ENCODE measurements at places on chromosomes 3 and 15.

DNA sequence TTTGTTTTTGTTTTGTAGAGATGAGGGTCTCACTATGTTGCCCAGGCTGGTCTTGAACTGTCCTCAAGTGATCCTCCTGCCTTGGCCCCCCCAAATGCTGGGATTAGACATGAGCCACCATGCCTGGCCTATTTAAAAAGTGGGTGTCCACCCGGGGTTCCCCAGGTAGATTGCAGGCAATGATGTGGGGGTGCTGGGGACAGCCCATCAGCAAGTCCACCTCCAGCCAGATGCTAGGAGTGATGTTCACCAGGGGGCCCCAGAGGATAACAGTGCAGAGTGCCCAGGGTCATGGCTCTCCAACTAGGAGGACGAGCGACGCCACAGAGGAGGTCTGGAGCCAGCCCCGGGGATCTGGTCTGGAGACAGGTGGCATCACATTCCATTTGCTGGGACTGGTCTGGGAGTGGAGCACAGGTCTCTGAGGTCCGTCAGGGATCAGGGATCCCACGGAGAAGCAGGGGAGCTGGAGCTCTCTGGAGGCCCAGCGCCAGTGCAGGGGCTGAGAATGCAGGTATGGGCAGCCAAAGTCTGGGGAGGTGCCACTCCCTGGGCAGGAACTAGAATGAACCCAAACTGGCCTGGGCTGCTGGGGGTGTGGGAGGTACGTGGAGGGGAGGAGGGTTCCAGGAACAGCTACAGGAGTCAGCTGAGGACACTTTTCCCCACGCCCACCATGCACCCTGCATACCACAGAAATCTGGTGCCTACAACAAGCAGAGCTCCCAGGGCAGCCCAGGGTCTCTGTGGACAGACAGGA, 51.2 kb upstream of the PCSK6 start:
- DNase-seq, result peak; percentile 44

DNA sequence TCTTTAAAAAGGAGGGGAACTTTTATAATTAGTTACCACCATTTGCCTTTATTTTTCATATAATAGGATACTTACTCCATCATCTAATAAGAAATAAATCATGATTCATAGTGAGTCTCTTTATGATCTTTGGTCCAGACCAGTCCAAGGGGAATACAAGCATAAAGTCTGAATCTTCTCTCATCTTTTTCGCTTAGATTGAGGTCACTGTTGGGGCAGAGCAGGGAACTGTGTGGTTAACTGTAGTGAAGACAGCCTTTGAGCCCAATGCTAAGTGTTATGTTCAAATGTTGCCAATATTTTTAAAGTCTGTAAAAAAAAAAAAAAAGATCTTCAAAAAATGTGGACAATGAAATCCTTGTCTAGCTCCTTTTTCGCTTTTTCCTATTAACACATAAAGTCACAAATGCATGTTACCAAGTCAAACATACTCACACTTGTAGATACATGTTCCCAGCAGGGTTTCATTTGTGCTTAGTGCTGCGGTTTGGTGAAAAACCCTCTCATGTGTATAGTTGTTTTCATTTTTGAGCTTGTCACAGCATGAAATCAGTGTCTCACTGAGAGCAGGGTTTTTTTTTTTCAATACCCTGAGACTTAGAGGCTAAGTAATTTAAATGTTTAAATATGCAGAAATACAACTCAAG, 72.1 kb downstream of the EPHA3 start:
- no peak for DNase-seq

GRCh38 chr3:9808345-9809037, 1.6 kb upstream of the TTLL3 start:
- peak; percentile 23 for DNase-seq

DNA sequence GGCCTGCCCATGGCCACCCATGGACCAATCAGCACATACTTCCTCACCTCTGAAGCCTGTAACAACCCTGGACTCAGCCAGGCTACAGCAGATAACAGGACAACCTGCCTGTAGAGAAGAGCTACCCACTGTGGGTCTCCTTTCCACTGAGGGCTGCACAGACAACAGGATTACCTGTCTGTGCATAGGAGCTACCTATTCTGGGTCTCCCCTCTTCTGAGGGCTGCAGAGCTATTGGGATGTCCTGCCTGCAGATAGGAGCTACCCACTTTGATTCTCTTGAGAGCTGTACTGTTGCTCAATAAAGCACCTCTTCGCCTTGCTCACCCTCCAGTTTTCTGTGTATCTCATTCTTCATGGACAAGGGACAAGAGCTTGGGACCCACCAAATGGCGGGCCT, 23.8 kb upstream of the CHST2 start:
- DNase-seq, result no peak

GRCh38 chr15:81239190-81239589, 42.5 kb downstream of the IL16 start:
- no peak for DNase-seq

DNA sequence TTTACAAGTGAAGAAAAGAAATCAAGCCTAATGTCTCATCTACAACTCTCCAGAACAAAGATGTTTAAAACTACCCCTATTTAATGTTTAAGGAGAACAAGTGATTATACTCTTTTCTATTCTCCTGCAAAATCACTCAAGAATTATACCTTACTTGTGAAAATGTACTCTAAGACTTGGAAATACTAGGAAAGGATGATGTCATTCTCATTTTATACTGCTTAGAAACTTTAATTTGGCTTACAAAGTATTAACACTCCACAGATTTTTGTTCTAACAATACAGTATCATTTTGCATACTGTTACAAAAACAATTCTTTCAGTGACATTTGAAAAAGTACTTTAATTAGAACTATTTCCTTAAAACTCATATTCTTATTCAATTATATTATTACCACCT, 89.5 kb downstream of the SMARCC1 start:
- DNase-seq, result no peak

GRCh38 chr3:21041621-21042020, 709.4 kb downstream of the ZNF385D start:
- DNase-seq, result no peak

- no peak for DNase-seq
These were observed 68.4 kb downstream of the DPH6 start for GRCh38 chr15:35477312-35478262.

DNA sequence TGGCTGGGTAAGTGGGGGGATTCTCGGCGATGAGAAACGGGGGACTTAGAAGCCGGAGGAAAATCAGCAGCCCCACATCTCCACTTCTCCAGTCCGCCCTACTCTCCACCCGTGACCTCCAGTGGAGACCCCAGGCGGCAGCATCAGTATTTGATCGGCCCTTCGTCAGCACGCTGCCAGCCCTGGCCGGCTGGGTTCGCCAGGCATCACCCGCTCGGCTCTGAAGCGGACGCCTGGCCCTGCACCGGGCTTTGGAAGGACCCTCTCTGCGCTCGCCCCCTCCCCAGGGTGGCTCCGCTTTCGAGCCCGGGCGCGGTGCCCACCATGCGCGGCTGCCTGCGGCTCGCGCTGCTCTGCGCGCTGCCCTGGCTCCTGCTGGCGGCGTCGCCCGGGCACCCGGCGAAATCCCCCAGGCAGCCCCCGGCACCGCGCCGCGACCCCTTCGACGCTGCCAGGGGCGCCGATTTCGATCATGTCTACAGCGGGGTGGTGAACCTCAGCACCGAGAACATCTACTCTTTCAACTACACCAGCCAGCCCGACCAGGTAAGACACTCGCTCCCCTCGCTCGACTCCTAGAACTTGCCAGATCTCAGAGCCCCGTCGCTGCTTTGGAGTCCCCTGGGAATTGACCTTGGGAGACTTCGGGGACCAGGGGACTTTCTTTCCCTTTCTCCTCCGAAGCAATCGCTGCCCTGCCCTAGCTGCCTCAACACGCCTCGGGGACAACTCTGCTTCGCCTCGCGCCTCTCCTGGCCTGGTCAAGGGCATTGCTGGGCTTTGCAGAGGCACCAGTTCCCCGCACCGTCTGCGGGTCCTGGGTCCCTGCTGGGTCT, 561 bp downstream of the SIDT1 start:
- DNase-seq, result no peak

GRCh38 chr3:44128057-44128775, 113.5 kb upstream of the TOPAZ1 start:
- DNase-seq, result no peak

- DNase-seq, result peak; percentile 66
These were observed 7.6 kb upstream of the TMEM44 start for GRCh38 chr3:194640829-194641228.

DNA sequence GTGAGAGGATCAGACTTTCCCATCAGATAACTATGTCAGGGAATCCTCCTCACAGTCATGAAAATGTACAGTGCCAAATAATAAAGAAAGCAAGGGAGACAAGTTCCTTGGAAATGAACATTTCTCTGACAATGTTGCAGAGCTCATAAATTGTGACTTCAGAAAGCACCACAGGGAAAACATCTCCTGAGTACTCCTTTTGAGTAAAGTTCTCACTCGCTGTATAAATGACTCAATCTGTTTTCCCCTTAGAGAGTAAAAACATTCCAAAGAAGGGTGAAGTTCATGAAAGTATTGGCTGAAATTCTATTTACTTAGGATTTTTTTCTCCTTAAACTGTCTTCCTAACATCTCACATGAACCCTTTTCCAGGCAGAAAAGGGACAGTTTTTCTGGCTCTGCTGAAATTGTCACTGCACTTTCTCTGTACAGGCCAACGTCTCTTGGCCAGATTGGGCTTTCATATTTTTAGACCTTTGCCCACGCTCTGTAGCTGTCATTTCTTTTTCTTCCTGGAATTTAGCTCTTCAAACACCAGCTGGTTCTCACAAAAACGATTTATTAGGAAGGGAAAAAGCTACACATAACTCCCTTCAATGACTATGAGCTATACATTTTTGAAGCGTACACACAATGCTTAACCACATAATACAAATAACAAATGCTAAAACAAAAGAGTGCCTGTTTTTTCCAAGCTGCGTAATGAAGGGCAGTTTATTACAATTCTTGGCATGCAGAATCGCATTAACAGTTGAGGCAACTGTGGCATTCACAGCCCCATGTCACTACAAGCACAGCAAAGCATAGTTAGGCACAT, 216.1 kb downstream of the ATP8B4 start:
- DNase-seq, result no peak

- DNase-seq, result no peak
These were observed 5.4 kb downstream of the MUC4 start for GRCh38 chr3:195806211-195806915.

DNA sequence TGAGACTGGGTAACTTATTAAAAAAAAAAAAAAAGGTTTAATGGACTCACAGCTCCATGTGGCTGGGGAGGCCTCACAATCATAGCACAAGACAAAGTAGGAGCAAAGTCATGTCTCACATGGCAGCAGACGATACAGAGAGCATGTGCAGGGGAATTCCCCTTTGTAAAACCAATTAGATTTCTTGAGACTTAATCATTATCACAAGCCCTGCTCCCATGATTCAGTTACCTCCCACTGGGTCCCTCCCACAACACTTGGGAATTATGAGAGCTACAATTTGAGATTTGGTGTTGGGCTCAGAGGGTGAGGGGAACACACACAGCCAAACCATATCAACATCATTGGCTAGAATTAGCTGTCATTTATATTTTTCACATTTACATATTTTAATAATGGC, 221.0 kb downstream of the RSRC1 start:
- DNase-seq, result no peak

- peak; percentile 39 for DNase-seq
These were observed 1038.5 kb upstream of the NR2F2 start for GRCh38 chr15:95291898-95292472.

DNA sequence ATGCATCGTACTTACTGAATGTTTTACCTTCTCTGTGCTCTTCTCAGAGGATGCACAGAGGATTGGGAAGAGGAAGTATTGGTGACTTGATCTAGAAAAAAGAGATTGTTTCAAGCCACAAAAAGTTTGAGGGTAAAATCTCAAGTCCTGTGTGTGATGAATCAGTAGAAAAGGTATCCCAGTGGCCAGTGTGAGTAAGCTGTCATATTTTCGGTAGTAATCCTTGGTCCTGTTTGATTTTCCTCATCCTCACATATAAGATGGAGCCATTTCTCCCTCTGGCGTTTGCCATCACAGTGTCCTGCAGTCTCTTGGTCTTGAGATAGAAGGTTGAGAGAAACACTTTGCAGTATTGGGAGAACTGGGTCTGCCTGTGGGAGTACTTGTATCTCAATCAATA, 166.8 kb downstream of the LPP start:
- DNase-seq, result no peak

- DNase-seq, result no peak
These were observed 180.7 kb downstream of the KLHL25 start for GRCh38 chr15:85614059-85614458.

GRCh38 chr3:182704926-182705325, 88.4 kb upstream of the ATP11B start:
- DNase-seq, result no peak

GRCh38 chr15:67039384-67040075, 25.9 kb upstream of the SMAD3 start:
- DNase-seq, result no peak

DNA sequence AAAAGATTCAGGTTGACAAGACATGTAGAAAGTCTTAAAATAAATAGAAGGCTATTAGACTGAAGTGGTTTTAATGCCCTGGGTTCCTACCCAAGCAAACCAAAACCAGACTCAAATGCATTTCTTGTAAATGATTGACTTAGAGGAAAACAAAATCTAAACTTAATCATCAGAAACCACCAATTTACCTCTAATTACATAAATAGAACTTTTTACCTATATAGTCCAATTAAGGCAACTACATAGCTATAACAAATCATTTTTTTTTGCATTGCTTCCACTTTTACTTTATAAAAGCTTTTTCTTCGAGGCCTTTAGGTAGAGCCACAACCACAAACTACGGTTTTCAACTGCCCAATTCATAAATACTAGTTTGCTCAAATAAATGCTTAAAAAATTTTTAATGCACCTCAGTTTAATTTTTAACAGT, 231.3 kb upstream of the ARHGEF26 start:
- no peak for DNase-seq

- no peak for DNase-seq
These were observed 25.9 kb downstream of the SERP1 start for GRCh38 chr3:150520408-150520807.

GRCh38 chr3:197444793-197445379, 110.9 kb downstream of the BDH1 start:
- DNase-seq, result no peak

DNA sequence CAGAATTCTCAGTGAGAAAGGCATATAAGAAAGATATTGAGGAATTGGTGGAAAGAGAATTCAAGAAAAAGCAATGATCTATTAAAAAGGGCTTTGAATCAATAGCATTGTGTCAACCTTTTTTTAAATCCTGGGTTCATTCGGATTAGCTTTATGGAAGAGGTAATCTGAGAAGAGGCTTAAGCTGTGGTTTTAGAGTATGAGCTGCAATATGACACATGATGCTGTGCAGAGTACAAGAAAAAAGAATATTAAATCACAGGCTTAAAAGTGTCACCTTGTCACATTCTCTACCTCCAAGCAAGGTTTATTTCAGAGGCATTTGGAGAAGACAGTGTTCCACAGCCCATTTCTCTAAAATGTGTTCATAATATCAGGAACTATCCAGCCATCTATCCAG, 128.9 kb downstream of the RTP4 start:
- DNase-seq, result no peak

GRCh38 chr3:148748283-148748682, 50.6 kb downstream of the AGTR1 start:
- no peak for DNase-seq

DNA sequence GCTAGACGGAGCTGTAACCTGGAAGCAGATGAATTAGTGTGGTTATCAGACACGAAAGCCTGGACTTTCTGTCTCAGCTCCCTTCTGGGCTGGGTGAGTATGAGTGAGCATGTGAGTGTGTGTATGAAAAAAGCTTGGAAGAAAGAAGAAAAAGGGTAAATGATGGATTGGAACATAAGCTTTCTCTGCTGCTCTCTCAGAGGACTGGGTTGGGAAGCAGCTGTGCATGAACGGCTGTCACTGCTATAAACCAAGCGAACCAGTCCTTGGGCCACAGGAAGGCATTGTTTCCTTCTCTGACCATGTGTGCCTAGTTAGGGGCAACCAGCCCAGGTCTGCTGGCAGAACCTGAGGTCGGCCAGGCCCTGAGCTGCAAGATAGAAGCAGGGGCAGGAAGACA, 37.0 kb downstream of the UMPS start:
- DNase-seq, result no peak

Measured in SJSA1 (cell line).